ENCODE measurements at places on chromosomes 5 and 9. TPM values are rescaled to one million over a fixed set of nuclear protein-coding genes. Genes with fewer than 3 reads are reported as not detected.

ADCY2 gene
- not detected for polyA plus RNA-seq

DNA sequence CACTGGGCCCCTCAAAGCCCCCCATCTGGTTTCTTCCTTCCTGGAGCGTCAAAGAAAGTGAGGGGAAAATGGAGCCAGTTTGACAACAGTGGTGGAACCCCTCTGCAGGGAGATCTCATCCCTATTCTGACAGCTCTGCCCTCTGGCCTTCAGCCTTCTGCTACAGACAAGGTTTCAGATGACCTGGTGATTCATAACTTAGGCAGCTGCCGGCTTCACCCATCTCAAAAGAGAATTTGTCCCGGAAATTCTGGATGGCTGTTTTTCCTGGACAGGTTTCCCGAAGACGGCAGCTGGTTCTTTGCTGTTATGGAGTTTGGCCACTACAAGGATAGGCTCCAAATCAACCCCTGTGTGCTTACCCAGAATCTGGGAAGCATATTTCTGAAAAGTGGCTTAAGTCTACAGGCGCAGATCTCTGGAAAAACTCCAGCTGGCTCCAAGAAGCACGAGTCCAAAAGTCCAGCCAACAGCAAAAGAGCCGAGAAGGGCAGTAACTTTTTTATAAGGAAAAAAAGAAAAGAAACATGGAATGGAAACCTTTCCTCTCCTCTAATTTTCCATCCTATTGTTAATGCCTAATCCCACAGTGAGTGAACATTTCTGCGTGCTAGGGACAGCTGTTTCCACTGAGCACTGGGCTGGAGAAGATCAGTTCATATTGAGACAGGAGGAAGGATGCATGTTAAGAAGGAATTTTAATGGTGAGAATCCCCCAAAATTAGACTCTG, 54.5 kb downstream of the ZNF366 start:
- no peaks in the 10 kb centered on the region for H3K4me1 ChIP-seq
- no peaks in the 10 kb centered on the region for H3K36me3 ChIP-seq
- no peak overlapping the region for H3K4me3 ChIP-seq
- no peak for DNase-seq

DNA sequence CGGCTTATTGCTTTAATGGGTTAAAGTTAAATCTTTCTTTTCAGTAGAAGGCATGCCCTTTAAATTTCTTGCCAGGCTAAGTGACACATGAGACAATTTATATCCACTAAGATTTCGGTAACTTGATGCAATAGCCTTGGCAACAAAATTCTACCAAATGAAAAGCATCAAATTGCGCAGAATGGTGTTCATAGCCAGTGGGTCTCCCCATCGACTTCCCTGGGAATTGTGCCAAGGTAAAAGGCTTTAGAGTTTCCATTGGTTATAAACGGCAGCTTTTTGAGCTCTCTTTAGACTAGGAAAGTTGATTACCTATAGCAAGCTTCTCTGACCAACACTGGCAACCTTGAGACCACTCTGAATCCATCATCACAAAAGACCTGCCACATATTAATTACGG, 358.4 kb downstream of the ARRDC3 start:
- H3K4me1 ChIP-seq: no peaks in the 10 kb centered on the region
- no peaks in the 10 kb centered on the region for H3K36me3 ChIP-seq
- no peak for DNase-seq
- H3K27ac ChIP-seq: no peak overlapping the region

DNA sequence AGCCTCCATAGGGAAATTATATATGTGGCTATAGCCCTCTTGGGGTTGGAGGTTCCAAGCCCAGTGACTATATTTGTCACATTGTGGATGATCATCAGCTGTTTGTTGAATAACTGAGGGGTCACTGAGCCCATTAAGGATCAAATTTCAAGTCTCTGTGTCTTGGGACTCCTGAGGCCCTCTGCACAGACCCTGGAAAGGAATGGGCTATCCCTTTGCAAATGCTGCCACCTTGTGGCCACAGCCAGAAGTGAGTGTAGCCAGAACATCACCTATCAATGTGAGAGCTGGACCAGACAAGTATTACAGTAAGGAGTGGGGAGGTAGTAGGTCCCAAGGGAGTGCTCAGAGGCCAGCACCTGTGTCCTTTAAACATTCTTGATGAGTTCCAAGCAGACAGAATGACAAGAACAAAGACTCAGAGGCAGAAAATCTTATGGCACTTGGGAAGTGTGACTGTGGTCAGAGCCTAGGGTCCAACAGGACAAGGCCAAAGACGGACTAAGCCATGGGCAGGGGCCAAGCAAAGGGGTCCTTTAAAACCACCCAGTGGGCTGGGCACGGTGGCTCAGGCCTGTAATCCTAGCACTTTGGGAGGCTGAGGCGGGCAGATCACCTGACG, 8.2 kb downstream of the RPP25L start:
- H3K27ac ChIP-seq: no peak overlapping the region
- peak; percentile 67 for DNase-seq
- H3K36me3 ChIP-seq: no peaks in the 10 kb centered on the region

DNA sequence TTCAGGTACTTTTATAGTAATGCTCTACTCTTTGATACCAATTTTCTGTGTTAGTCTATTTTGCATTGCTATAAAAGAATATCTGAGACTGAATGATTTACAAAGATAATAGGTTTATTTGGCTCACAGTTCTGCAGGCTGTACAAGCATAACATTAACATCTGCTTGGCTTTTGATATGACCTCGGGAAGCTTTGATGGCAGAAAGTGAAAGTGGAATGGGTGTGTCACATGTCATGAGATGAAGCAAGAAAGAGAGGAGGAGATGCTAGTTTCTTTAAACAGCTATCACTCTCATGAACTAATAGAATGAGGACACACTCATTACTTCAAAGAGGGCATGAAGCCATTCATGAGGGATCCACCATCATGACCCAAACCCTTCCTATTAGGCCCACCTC, 270.9 kb upstream of the IL12B start:
- H3K4me3 ChIP-seq: no peak overlapping the region
- H3K4me1 ChIP-seq: no peaks in the 10 kb centered on the region
- no peak for DNase-seq
- no peaks in the 10 kb centered on the region for H3K36me3 ChIP-seq
- no peaks in the 10 kb centered on the region for H3K27me3 ChIP-seq
- H3K27ac ChIP-seq: no peak overlapping the region

DNA sequence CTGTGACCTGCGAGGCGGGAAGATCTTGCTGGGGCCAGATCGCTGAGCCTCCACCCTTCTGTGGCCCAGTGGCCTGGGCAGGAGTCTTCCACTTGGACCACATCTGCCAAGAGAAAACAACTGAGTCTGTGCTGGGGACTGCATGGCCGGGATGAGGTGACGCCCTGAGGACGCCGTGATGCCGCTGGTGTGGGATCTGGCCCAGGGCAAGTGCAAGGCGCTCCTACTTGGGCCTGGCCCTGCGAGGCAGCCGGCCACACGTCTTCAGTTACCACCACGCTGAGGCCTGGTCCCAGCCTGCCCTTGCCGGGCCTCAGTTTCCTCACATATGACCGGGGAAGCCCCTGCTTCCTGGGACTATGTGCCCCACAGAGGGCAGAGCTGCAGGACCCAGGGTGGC, 133.4 kb downstream of the SLC25A46 start:
- no peak for DNase-seq
- H3K36me3 ChIP-seq: no peaks in the 10 kb centered on the region
- no peaks in the 10 kb centered on the region for H3K4me1 ChIP-seq
- H3K27ac ChIP-seq: no peak overlapping the region
- H3K4me3 ChIP-seq: no peak overlapping the region

GRCh38 chr5:116766470-116766947, 191.9 kb upstream of the SEMA6A start:
- H3K27ac ChIP-seq: no peak overlapping the region
- no peaks in the 10 kb centered on the region for H3K36me3 ChIP-seq
- H3K4me1 ChIP-seq: no peaks in the 10 kb centered on the region
- H3K27me3 ChIP-seq: no peaks in the 10 kb centered on the region

GRCh38 chr9:6876195-6876894, 118.6 kb downstream of the KDM4C start:
- no peaks in the 10 kb centered on the region for H3K36me3 ChIP-seq
- peaks cover 3% of the 10 kb centered on the region for H3K4me1 ChIP-seq
- no peak overlapping the region for H3K4me3 ChIP-seq
- H3K27me3 ChIP-seq: no peaks in the 10 kb centered on the region
- no peak overlapping the region for H3K27ac ChIP-seq
- DNase-seq: no peak

DNA sequence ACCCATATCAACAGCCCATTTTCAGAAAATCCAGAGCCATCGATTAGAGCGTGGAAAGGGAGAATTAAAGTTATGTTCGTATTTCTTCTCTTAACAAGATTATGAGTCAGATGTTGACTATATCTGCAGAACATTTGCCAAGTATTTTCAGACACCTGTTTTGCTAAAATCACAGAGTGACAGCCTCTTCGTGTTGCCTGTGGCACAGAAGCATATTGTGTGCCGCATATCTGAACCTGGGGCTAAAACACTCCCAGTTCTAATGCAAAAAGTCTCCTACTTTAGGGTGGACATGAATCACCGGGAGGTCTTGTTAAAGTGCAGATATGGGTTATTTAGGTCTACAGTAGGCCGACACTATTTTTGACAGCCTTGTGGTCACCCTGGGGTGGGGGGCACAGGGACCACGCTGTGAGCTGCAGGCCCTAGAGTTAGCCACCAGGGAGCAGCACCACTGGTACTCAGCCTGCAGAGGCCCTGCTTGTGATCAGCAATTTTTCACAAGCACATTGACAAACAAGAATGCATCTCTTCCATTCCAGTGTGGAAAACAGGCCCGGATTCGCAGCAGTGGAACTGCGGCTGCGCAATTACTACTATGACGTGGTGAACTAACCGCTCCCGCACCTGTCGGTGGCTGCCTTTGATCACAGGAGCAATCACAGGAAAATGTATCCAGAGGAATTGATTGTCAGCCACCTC, 93.5 kb downstream of the SYK start:
- no peak overlapping the region for H3K4me3 ChIP-seq
- H3K36me3 ChIP-seq: no peaks in the 10 kb centered on the region
- H3K4me1 ChIP-seq: no peaks in the 10 kb centered on the region
- H3K27ac ChIP-seq: no peak overlapping the region

- H3K27ac ChIP-seq: no peak overlapping the region
- no peaks in the 10 kb centered on the region for H3K27me3 ChIP-seq
- no peak overlapping the region for H3K4me3 ChIP-seq
- H3K36me3 ChIP-seq: no peaks in the 10 kb centered on the region
- no peak for DNase-seq
Measured at GRCh38 chr5:19977099-19977498, 10.9 kb downstream of the CDH18 start.

DNA sequence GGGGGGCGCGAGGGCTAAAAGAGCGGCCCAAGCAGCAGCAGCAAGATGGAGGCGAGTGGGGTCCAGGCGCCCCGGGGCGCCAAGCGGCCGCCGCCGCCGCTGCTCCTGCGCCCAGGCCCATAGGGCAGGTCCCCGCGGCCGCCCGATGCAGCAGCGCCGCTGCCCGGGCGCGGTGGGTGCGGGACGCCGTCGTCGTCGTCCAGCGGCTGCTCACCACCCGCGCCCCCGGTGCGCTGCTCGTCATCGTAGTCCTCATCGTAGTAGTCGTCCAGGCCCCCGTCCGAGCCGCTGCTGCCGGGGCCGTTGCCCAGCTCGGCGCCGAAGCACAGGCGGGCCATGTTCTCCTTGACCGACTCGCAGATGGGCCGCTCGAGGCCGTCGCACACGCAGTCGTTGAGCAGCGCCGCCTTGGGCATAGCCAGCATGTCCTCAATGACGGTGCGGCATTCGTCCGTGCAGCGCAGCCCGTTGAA, 1.5 kb downstream of the GAS1 start:
- H3K4me1 ChIP-seq: peaks cover 14% of the 10 kb centered on the region
- peaks cover 37% of the 10 kb centered on the region for H3K27me3 ChIP-seq
- DNase-seq: no peak
- no peaks in the 10 kb centered on the region for H3K36me3 ChIP-seq
- no peak overlapping the region for H3K27ac ChIP-seq

DNA sequence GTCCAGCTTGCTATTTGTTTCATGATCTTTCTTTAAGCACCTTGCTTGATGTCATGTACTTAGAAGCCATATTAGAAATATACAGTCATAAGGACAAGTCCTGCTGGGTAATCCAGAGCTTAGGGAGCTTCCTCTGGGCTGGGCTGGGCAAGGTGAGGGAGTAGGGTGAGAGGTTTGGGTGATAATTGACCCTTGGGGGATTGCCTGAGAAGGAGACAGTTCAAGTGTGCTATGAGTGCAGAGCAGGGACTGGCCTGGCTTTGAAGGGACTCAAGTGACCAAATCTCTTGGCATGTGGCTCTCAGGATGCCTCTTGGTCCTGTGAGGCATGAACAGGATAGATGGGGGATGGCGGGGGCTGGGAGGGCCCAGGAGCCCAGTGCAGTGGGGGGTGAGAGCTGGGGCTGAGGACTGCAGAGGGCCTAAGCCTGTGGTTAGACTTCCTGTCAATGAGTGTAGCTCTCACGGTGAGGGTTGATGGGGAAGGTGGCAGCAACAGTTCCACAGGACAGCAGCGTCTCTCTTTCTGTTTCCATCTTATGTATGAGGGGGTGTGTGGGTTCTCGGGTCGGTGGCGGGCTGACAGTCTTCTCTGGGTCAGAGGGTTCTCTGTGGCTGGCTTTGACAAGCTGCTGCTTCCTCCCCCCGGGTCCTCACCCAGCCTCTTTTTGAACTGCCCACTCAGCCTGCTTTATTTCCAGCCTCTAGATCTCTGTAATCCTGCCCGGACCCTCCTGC, 53.5 kb downstream of the RGS3 start:
- H3K36me3 ChIP-seq: no peaks in the 10 kb centered on the region
- H3K4me1 ChIP-seq: peaks cover 96% of the 10 kb centered on the region
- H3K27ac ChIP-seq: peak overlapping the region; percentile 82

DNA sequence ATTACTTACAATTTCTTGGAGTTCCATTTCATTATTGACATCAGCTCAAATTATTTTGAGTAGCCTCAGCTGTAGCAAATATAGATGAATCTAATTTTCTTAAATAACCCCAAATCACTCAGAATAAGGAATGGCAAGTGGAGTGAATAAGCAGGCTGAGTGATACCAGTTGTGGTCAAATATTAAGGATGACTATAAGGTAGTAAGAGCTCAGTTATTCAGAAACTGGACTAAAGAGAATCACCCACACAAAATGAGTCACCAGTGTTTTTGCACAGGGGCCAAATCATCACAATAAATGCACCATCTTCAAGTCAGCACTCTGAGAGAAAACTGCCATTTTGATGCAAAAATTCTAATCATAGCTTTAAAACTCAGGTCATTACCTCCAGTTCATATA, 128.9 kb upstream of the TARS1 start:
- no peaks in the 10 kb centered on the region for H3K36me3 ChIP-seq
- H3K27me3 ChIP-seq: no peaks in the 10 kb centered on the region
- no peaks in the 10 kb centered on the region for H3K4me1 ChIP-seq
- DNase-seq: no peak
- no peak overlapping the region for H3K4me3 ChIP-seq

GRCh38 chr5:74736759-74737158, 30.2 kb downstream of the GFM2 start:
- H3K4me1 ChIP-seq: no peaks in the 10 kb centered on the region
- no peak overlapping the region for H3K27ac ChIP-seq
- H3K36me3 ChIP-seq: peaks cover 43% of the 10 kb centered on the region
- DNase-seq: no peak
- no peak overlapping the region for H3K4me3 ChIP-seq

S1PR3 gene
- not detected for polyA plus RNA-seq

SMC5 gene
- polyA plus RNA-seq: 24.9 TPM

TNC gene
- polyA plus RNA-seq: not detected

GRCh38 chr5:137621861-137622823, 113.7 kb downstream of the KLHL3 start:
- H3K27me3 ChIP-seq: no peaks in the 10 kb centered on the region
- peaks cover 13% of the 10 kb centered on the region for H3K36me3 ChIP-seq
- no peak overlapping the region for H3K27ac ChIP-seq
- no peak for DNase-seq
- H3K4me3 ChIP-seq: no peak overlapping the region
- H3K4me1 ChIP-seq: no peaks in the 10 kb centered on the region

GRCh38 chr9:133664173-133665050, 28.2 kb downstream of the DBH start:
- no peak overlapping the region for H3K4me3 ChIP-seq
- H3K27me3 ChIP-seq: no peaks in the 10 kb centered on the region
- DNase-seq: no peak
- H3K36me3 ChIP-seq: no peaks in the 10 kb centered on the region
